Stimulated activated CD8-positive, alpha-beta memory T cell treated with anti-CD3 and anti-CD28 coated beads, Interleukin-7, amount 100 ng/mL, for 48 hours (primary cell): ENCODE measurements at places on chromosomes 3 and 15.

DNA sequence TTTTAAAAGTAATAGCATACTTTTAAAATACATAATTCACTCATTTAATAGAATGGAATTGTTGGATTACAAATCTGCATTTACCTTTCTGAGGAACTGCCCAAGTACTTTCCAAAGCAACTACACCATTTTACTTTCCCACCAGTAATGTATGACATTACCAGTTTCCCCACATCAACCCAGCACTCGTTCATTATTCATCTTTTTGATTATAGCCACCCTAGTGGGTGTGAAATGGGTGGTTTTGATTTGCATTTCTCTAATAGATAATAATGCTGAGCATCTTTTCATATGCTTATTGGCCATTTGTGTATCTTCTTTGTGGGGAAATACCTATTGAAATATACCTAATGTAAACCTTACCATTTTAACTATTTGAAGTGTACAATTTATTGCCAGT lies 18.0 kb upstream of the EBLN2 start:
- DNase-seq = no peak

DNA sequence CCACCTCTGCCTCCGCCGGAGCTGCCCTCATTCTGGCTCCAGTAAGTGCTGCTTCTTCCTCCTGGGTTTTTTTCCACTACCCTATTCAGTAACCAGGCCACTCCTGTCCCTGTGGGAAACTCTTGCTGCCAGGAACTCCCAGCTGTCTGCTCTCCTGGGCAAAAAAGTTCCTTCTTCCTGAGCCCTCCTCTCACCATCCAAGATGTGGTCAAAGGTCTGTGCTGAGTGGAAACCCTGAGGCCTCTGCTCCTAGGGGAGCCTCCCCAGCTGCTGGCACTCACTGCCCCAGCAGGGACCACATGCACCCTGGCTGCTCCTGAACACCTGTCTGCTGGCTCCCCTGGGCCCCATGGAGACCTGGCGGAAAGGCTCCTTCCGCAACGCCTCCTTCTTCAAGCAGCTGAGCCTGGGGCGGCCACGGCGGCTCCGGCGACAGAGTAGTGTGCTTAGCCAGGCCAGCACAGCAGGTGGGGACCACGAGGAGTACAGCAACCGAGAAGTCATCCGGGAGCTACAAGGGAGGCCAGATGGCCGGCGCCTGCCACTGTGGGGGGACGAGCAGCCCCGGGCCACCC lies 454 bp downstream of the C15orf62 start:
- DNase-seq = no peak

- no peak for DNase-seq
These were observed 191.1 kb upstream of the TSC22D2 start for GRCh38 chr3:150216866-150217600.

DNA sequence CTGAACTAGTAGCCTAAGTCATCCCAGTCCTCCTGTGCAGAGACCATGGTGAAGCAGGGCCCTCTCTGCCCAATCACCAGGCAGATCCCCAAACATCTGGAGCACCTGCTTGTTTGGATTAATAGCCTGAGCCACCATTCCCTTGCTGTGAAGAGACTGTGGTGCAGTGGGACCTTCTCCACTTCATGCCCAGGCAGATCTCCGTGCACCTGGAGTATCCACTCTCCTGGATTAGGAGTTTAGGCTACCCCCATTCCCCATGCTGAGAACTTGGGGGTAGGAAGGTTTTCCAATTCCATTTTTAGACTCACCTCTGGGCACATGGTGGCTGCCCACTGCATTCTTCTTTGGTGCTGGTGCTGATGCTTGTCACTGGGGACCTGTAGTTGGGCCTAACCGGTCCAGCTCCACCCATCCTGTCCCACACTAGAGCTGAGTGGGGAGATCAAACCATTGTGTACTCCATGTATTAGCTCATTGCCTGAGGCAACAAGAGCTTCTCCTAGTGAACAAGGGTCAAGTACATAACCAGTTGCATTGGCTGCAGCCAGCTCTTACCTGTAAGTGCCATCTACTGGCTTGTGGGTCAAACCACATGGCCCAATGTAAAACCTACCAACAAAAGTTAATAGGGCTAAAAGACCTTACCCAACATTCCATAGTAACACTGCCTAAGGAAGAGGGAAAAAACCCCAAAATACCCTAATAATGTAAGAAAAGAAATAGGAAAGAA lies 382.5 kb upstream of the CBLB start:
- no peak for DNase-seq

GRCh38 chr3:40044487-40044886 lies 235.1 kb downstream of the MYRIP start:
- DNase-seq = no peak

- DNase-seq = no peak
These were observed 30.7 kb downstream of the C3orf38 start for GRCh38 chr3:88180398-88180999.

GRCh38 chr3:14329116-14329830 lies 73.1 kb upstream of the SLC6A6 start:
- no peak for DNase-seq

DNA sequence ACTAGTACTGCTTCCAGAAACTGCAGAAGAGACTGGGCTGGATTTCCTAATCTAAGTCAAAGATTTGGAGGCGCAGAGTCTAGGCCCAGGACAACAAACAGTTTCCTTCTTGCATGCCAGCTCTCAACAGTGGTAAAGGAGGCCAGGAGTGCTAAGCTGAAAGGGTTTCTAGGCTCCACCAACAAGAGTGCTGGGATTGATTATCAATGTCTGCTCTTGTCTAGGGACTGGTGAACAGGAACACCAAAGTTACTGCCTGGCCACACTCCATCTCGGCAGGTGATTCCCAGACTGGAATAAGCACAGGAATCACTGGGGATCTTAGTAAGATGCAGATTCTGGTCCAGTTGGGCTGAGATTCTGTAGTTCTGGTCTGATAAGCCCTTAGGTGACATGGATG lies 22.8 kb upstream of the FGD5 start:
- no peak for DNase-seq

DNA sequence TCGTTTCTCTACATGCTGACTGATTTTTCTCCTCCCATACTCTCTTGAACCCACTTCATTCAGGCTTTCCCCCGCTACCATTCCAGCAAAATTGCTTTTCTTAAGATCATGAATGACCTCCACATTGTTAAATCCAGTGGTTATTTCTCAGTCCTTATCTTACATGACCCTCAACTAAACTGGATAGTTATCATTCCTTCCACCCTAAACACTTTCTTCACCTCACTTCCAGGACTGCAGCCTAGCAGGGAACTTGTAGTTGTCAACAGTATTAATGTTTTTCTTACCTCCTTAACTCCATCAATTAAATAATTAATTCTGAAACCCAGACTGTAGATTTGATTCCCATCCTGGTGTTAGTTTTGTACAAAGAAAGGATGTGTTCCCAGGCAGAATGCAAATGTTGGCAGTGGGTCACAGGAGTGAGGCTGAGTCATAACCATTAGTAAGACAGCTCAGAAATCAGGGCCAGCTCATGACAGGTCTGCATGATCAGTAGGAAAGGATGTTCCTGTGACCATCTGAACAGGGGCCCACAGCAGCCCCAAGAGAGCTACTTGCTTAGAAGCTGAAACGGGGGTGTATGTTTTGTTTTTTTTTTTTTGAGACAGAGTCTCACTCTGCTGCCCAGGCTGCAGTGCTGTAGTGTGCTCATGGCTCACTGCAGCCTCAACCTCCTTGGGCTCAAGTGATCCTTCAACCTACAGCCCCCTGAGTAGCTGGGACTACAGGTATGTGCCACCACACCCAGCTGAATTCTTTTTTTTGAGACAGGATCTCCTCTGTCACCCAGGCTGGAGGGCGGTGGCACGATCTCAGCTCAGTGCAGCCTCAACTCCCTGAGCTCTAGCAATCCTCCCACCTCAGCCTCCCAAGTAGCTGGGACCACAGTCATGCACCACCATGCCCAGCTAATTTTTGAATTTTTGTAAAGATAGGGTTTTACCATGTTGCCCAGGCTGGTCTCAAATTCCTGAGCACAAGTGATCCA lies 9.1 kb downstream of the BCL2L10 start:
- no peak for DNase-seq

GRCh38 chr3:129346695-129347457 lies 68.2 kb downstream of the HMCES start:
- no peak for DNase-seq

- no peak for DNase-seq
These were observed 8.6 kb upstream of the ZNF621 start for GRCh38 chr3:40516201-40516600.

- DNase-seq = no peak
These were observed 1.4 kb downstream of the PFN2 start for GRCh38 chr3:149969110-149969939.

GRCh38 chr3:160220038-160220437 lies 5.2 kb upstream of the C3orf80 start:
- no peak for DNase-seq

GRCh38 chr3:10988991-10989484 lies 3.5 kb upstream of the SLC6A1 start:
- DNase-seq = no peak

- DNase-seq = no peak
These were observed 88.0 kb downstream of the DHX36 start for GRCh38 chr3:154236331-154236730.
